ENCODE measurements at places on chromosomes 12 and 14.

GRCh38 chr12:116551952-116552772 lies 7.0 kb upstream of the MAP1LC3B2 start:
- DNase-seq = no peak

DNA sequence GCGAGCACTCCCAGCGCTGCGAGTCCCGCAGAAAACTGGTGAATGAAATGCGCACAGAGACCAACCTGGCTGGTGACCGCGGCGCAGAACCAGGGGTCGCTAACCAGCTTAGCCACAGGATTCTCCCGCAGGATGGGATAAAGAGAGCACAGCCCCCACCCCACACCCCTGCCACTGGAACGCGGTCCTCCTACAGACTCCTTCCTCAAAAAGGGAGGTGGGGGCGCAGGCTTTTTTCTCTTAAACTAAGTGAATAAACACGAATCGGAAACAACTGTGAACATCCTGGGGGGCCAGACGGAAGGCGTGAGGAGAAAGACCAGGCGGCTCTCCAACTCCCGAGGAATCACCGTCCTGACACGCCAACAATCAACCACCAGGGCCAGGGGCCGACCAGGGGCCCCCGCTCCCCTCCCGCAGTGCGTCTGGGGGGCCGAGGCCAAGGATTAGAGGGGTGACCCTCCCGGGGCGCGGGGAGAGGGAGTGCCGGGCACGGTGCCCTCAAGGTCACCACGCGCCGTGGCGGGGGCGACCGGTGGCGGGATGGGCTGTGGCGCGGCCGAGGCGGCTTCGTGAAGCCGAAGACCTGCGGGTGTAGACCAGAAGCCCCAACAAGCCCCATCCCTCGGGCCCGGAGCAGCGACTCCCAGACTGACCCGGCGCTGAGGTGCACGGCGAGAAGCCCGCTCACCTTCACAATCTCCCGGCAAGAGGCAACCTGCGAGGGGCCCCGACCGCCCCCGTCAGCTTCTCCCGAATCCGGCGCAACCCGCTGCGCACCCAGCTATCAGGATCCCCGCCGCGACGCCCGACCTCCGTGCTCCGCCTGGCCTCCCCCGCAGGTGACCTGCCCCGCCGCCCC lies 704 bp downstream of the ATP2B1 start:
- peak; percentile 76 for DNase-seq

DNA sequence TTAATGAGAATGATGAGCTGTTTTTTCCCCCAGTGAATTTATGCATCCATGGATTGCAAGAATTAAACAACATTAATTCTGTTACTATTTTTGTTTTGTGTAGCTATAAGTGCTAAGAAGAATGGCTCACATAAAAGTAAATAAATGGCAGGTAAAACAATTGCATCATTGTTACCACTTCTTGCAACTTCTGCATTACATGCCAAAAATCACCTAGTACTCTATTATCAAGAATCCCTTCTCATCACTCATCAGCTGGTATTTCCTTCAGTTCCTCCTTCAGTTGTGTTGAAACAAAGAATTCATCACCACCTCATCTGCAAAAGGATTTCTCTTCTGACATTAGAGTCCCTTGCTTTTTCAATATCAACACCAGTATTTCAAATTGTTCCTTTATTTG lies 773 bp downstream of the A2M start:
- no peak for DNase-seq

- DNase-seq = no peak
Measured at GRCh38 chr12:70543444-70543843, 93.8 kb downstream of the PTPRB start.

- no peak for DNase-seq
Measured at GRCh38 chr12:52324153-52324444, 2.9 kb upstream of the KRT83 start.

DNA sequence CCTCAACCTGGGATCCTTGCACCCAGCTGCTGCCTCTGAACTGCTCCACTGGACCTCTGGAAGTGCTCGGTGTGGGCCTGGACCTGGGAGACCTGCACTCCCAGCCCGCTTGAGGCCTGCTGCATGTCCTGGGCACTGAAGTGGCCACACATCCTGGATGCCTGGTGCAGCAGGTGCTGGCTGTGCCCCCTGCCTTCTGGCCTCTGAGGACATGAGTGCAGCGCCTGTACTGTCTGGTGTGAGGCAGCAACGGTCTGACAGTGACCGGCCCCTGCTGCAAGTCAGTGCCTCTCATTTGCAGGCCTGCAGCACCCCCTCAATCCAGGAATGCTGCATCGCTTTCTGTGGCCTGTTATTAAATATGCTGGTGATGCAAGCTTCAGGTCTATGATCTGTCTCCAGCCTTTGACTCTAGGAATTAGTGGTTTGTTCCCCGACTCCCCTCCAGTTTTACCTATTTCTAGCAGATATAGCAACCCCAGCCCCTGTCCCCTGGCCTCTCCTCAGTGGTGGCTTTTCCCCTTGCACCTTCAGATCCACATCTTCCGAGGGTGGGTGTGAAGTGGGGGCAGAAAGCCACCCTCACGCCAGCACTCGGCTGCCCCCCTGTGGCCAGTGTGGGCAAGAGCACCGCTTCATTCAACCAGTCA lies 3.6 kb downstream of the SMIM41 start:
- DNase-seq = no peak

- no peak for DNase-seq
Measured at GRCh38 chr12:9632766-9633165, 25.1 kb upstream of the KLRB1 start.

GRCh38 chr12:15520844-15521243 lies 198.5 kb downstream of the PTPRO start:
- no peak for DNase-seq

Measured in tibial artery (tissue), 4 donors.